ENCODE measurements at places on chromosomes 4 and X.

GRCh38 chr4:158938220-158939044 is 164.4 kb upstream of the RAPGEF2 start:
- no peak for DNase-seq

DNA sequence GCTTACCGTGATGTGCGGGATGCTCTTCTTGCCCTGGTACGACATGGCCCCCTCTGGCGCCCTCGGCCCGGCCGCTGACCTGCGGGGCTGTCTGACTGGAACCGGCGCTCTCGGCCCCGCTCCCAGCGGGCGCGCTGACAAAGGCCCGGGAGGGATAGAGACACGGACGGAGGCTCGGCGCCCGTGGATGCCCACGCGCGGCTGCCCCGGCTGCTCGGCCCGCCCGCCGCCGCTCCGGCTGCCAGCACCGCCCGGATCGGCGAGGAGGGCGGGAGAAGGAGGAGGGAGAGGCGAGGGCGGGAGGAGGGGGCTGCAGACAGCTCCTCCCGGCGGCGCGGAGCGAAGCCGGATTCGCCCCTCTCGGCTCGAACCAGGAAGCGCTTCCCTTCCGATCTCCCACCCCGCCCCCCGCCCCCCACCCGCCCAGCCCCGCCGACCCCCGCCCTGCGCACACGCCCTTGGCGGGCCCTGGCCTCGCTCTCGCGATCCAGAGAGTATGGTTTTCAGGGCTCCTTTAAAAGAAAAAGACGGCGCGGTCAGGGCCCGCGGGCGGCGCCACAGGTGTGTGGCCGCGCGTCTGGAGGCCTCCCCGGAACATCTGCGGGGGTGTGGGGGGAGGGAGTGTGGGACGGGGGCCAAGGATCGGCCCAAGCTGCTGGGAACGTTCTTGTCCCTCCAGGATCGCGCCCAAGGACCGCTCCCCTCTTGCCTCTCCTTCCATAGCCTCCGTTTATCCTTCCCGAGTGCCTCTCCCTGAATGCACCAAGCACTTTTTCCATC is 4.5 kb downstream of the CRMP1 start:
- DNase-seq = no peak

- DNase-seq = no peak
These were observed at the start of gene VSIG4 for GRCh38 chrX:66039944-66040343. Gene VSIG4 (minus strand): TSS chrX:66040080. CDS start chrX:66039998, 82 bp downstream.

- no peak for DNase-seq
These were observed 5.2 kb upstream of the ARX start for GRCh38 chrX:25020905-25021449.

DNA sequence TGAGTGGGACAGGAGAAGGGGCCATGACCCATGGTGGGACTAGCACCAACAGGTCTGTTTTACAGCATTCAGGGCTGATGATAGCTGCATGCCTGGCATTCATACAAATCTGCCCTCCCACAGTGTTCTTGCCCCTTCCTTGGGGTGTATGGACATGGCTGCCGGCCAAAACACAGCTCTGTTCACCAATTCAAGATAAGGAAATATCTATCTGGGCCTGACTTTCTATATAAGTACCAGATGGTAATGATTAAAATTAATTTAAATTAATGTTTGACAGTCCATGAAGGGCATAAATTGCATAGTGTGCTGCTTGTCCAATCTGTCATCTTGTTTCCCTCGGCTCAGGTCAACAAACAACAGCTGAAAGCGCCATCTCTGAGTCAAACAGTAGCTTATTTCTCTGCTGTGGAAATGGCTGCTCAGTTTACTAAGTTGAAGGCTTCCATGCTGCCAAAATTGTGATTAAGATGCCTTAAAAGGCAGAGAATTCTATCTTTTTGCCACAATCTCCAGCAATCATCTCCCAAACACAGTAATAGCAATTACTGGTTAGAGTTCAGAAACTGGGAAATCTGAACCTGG is 67.0 kb upstream of the TSPAN7 start:
- no peak for DNase-seq

DNA sequence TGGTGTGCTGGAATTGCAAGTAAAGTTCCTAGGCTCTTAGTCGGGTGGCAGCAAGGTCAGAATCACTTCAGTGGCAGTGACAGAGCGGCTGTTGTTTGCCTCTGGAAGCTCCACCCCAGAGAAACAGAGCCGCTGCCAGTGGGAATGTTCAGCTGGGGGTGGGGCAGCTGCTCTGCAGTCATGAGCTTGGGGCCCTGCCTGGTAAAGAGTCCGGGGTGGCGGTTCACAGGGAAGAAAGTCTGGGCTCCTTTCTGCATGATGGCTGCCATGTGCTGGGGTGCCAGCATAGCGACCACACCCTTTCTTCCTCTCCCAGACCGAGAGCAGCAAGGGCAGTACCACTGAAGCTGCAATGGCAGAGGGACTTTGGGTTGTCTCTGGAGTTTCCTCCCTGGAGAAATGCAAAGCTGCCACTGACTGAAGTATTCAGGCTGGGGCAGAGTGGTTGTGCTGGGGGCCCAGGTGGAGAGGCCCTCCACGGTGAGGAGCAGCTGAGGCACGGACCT is 108.8 kb upstream of the CENPE start:
- DNase-seq = no peak
